Naive thymus-derived CD8-positive, alpha-beta T cell (primary cell): ENCODE measurements at places on chromosomes 5 and 9. TPM values are rescaled to one million over a fixed set of nuclear protein-coding genes. Genes with fewer than 3 reads are reported as not detected.

The FBN2 gene
- 0.08 TPM for total RNA-seq

The CATSPER3 gene
- total RNA-seq = 0.78 TPM

The TICAM2 gene
- 1.5 TPM for total RNA-seq

The ZDHHC11B gene
- total RNA-seq = 2.3 TPM

The CSF1R gene
- 1.0 TPM for total RNA-seq

The CARD9 gene
- total RNA-seq = 0.70 TPM

The TLX3 gene
- total RNA-seq = not detected

The ITGA2 gene
- not detected for total RNA-seq

The NEUROG1 gene
- not detected for total RNA-seq

The SEMA4D gene
- total RNA-seq = 573 TPM

The PTPN3 gene
- total RNA-seq = not detected

The INSL6 gene
- not detected for total RNA-seq

DNA sequence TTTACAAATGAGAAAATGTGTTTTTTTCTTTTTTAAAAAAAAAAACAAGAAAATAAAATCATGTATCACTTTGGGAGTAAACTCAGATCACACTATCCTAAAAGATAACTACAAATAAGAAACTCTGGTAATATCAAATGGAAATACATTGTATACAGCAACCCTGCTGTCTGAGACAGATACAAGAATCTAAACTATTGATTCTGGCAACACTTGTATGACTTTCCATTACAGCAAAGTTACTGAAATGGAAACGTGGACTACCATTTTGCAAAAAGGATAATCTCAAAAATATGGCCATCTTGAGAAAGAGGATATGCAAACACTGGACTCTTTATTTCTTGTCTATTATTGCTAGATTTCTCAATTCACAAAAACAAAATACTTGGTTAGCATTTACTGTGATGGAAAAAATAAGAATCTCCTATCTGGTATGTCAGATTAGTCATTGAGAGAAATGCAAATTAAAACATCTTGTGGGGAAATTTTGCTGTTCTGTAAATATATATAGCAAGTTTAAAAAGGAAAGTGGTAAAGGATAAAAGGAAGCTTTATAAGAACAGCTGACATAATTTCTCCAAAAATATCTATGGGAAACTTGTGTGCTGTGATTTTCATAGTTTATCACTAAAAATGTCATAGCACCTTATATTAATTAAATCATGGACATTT is 112.9 kb upstream of the FER start:
- DNase-seq = no peak
- H3K36me3 ChIP-seq = no peaks in the 10 kb centered on the region
- no peaks in the 10 kb centered on the region for H3K4me1 ChIP-seq
- H3K4me3 ChIP-seq = no peak overlapping the region
- no peak overlapping the region for H3K27ac ChIP-seq

DNA sequence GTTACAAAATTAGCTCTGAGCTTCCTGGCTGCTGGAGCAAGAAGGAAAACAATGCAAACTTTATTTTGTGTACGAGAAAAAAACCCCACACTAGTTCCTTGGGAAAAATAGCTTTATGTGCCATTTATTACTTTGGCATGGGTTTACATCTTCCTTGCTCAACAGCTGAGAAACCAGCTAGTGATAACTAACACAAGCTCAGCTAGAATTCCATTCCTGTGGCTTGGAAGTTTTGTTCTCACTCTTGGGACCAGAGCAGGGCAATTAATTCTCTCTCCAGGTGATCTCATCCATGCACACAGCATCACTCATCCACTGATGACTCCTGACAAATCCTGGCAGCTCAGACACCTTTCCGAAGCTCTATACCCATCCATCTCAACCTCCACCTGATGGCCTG is 104.1 kb downstream of the CRB2 start:
- H3K4me1 ChIP-seq = no peaks in the 10 kb centered on the region
- peaks cover 22% of the 10 kb centered on the region for H3K36me3 ChIP-seq
- no peak for DNase-seq
- no peaks in the 10 kb centered on the region for H3K27me3 ChIP-seq
- H3K4me3 ChIP-seq = no peak overlapping the region
- no peak overlapping the region for H3K27ac ChIP-seq

GRCh38 chr9:89171693-89172092 is 6.9 kb downstream of the SHC3 start:
- no peak for DNase-seq
- H3K4me3 ChIP-seq = no peak overlapping the region
- no peak overlapping the region for H3K27ac ChIP-seq
- H3K4me1 ChIP-seq = no peaks in the 10 kb centered on the region
- H3K27me3 ChIP-seq = peaks cover 29% of the 10 kb centered on the region
- no peaks in the 10 kb centered on the region for H3K36me3 ChIP-seq

- H3K27me3 ChIP-seq = peaks cover 5% of the 10 kb centered on the region
- H3K4me1 ChIP-seq = peaks cover 68% of the 10 kb centered on the region
- no peak for DNase-seq
- H3K36me3 ChIP-seq = no peaks in the 10 kb centered on the region
- no peak overlapping the region for H3K4me3 ChIP-seq
- H3K27ac ChIP-seq = no peak overlapping the region
These were observed 3.0 kb upstream of the CAST start for GRCh38 chr5:96659170-96659569.

- peaks cover 16% of the 10 kb centered on the region for H3K4me1 ChIP-seq
- H3K36me3 ChIP-seq = no peaks in the 10 kb centered on the region
- H3K4me3 ChIP-seq = no peak overlapping the region
- H3K27me3 ChIP-seq = no peaks in the 10 kb centered on the region
These were observed 16.8 kb downstream of the ACSL6 start for GRCh38 chr5:131994533-131995226.

GRCh38 chr9:110092792-110093191 is 115.2 kb downstream of the C9orf152 start:
- H3K27me3 ChIP-seq = no peaks in the 10 kb centered on the region
- no peaks in the 10 kb centered on the region for H3K36me3 ChIP-seq

DNA sequence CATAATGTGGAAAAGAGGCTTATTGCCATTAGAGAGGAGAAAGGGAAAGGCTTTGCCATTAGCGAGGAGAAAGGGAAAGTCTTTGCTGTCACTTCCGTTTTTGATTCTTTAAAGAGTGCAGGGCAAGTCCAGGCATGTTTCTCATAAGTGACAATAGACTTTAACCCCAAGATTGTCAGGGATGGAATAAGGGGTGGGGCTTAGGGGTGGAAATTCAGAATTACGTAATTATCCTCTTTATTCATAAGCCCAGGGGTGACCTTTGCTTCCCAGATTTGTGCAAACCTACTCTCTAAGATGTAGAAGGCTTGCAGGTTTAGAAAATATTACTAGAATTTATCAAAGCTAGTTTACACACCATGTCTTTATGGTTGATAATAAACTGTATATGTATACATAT is 2.3 kb upstream of the PLK2 start:
- no peak for DNase-seq
- peaks cover 7% of the 10 kb centered on the region for H3K4me1 ChIP-seq
- H3K27ac ChIP-seq = no peak overlapping the region
- no peak overlapping the region for H3K4me3 ChIP-seq
- peaks cover 11% of the 10 kb centered on the region for H3K27me3 ChIP-seq

DNA sequence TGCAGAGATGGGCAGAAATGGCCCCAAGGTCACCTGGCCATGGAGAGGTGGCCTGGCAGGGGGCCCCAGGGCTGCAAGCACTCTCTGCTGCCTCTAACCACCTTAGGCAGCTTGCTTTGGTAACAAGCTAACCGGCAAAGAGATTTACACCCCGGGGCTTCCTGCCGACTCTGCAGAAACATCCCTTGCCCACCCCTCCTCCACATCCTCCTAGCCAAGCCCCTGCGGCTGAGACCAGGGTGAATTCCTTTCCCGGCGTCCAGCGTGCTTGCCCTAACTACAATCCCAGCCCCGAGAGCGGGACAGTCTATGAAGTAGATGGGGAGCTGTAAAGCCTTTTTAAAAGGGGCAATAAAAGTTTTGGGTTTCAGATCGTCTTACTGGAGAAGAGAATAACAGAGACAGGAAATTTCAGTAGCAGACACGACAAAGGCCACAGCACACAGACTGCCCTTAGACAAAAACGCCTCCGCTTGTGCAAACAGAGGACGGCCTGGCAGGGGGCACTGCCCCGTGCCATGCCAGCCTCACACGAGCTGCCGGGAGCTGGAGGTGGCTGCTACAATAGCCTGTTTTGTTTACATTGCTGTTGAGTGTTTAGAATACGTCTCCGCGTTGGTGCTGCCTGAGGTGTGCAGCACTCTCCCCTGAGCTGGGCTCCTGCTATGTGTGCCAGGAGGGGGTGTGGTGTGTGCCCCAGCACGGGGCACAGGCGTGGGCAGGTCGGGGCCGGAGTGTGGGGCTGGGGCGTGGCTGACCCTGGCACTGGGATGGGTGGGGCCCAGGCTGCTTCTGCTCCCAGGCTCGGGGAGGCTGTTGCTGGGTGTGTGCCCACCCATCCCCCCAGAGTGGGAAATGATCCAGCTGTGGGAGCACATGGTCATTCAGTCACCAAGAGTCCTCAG is 15.3 kb downstream of the MYMK start:
- H3K36me3 ChIP-seq = no peaks in the 10 kb centered on the region
- no peaks in the 10 kb centered on the region for H3K27me3 ChIP-seq
- H3K4me3 ChIP-seq = peak overlapping the region; percentile 79
- peaks cover 9% of the 10 kb centered on the region for H3K4me1 ChIP-seq

GRCh38 chr5:119345861-119346260 is 10.0 kb upstream of the TNFAIP8 start:
- no peaks in the 10 kb centered on the region for H3K27me3 ChIP-seq
- H3K36me3 ChIP-seq = no peaks in the 10 kb centered on the region
- H3K27ac ChIP-seq = peak overlapping the region; percentile 65
- peaks cover 98% of the 10 kb centered on the region for H3K4me1 ChIP-seq
- DNase-seq = no peak

DNA sequence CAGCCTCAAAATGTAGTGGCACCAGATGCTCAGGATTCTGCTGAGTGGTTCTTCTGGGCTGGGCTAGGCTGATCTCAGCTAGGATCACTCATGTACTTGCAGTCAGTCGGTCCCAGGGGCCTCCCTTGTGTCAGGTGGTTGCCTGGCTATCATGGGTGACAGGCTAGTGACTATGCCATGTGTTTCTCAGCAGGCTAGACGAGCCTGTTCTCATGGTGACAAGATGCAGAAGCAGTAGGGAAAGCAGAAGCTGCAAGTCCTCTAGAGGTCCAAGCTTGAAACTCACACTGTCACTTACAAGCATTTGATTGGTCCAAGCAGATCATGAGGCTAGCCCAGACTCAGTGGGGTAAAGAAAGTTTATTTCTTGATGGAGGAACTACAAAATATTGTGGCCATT is 15.2 kb upstream of the KCNMB1 start:
- no peaks in the 10 kb centered on the region for H3K4me1 ChIP-seq
- no peak overlapping the region for H3K4me3 ChIP-seq
- no peaks in the 10 kb centered on the region for H3K27me3 ChIP-seq
- no peak for DNase-seq

DNA sequence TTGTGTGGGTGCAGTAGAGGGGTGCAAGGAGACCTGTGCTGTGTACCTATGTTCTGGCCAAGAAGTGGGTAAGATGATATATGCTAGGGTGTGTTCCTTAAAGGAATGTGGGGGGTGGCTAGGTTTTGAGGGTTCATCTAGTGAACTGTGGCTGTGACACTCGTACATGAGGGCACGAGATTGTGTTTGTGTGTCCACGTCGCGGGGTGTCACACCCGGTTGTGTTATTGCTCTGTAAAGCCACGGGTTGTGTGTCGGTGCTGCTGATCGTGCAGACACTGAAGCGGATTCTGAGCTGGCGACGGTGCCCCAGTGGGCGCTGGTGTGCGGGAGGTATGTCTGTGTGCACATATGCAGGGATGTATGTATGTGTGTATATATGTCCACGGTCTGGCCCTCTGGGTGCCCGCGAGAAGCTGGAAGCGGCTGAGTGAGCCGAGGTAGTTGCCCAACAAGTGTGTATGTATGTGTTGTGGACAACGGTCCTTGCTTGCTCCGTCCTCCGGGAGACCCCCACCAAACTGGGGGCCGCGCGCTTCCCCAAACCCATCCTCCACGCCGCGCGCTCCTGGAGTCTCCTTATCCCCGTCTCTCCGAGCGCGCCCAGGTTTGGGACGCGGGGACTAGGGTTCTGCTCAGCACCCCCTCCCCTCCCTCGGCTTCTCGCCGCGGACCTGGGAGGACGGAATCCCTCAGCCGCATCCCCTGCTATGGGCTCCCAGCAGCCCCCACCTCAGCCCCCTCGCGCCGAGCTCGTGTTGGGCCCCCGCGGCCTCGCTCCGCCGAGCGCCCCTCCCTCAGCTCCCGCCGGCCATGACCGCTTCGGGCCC is 639 bp downstream of the PCDH1 start:
- H3K4me3 ChIP-seq = peak overlapping the region; percentile 79
- peaks cover 45% of the 10 kb centered on the region for H3K27me3 ChIP-seq
- DNase-seq = no peak

DNA sequence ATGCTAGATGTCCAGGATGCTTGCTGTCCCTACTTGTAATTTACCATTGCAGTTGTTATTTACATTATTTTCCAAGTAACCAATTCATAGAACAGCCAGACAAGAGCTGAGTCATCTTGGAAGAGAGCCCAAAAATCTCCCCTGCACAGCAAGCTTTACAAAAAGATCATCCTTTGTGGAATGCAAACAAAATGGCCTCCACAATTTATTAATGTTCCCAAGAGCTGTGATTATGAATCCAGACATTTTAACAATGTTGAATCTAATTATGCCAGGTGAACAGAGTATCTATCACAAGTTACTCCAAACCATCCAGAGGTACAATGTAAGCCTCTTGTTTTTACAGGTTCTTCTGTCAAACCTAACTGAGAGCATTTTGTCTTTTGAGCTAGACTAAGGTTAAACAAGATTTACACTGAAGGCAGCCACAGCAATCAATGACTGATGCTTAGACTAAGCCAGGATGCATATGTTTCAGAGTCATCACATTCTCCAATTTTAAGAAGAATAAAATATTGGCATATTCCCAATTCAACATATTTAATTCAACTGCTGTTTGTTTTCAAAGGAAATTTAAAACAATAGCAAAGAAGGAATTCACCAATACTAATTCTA is 95.3 kb upstream of the SLC12A2 start:
- H3K36me3 ChIP-seq = peaks cover 20% of the 10 kb centered on the region
- no peak overlapping the region for H3K27ac ChIP-seq
- H3K4me1 ChIP-seq = peaks cover 3% of the 10 kb centered on the region
- no peak for DNase-seq
- H3K4me3 ChIP-seq = no peak overlapping the region

- DNase-seq = no peak
- H3K27ac ChIP-seq = no peak overlapping the region
- no peaks in the 10 kb centered on the region for H3K27me3 ChIP-seq
- H3K4me3 ChIP-seq = no peak overlapping the region
- no peaks in the 10 kb centered on the region for H3K36me3 ChIP-seq
These were observed 10.4 kb downstream of the ENHO start for GRCh38 chr9:34512131-34513078.

DNA sequence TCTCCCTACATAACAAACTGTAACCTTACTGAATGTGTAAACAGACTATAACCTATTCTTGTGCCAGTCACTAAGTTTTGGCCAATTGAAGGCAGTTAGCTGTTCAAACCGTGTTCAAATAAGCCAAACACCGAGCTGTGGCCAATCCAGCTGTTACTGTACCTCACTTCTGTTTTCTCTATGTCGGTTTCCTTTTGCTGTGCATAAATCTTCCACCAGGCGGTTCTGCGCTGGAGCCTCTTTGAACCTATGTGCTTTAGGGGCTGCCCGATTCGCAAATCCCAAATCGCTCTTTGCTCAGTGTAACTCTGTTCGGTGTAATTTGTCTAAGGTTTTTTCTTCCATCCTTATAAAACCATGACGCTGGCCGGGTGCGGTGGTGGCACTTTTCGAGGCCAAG is 31.8 kb downstream of the F2R start:
- no peaks in the 10 kb centered on the region for H3K27me3 ChIP-seq
- no peak overlapping the region for H3K27ac ChIP-seq
- no peaks in the 10 kb centered on the region for H3K36me3 ChIP-seq
- H3K4me1 ChIP-seq = no peaks in the 10 kb centered on the region
- H3K4me3 ChIP-seq = no peak overlapping the region
